Calu3 (cell line): ENCODE measurements at places on chromosomes 13 and 19.

DNA sequence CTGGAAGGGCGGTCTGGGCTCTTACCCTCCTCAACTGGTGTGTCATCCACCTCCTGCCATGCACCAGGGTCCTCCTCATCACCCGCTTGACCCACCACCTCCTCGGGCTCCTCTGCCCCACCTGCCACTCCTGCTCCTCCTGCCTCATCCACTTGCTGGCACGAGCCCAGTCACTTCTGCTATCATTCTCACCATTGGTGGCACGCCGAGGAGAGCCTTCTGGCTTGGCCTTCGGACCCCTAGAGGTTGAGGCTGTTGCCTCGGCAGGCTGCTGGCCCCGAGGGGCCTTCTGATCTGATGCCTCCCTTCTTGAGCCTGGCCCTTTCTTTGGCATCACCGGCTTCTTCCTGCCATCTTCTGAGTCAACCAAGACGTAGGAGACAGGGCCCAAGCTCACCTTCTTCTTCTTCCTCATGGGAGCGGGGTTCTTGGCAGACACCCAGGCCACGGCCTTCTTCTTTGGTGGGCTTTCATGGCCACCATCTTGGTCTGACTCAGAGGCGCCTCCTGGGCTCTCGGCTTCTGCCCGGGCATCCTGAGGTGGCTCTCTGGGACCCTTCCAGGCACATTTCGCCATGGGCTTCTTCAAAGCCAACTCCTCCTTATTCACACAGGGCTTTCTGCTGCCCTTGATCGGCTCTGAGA lies 1.7 kb downstream of the PNMA8A start:
- H3K4me3 ChIP-seq, result no peak overlapping the region
- peaks cover 88% of the 10 kb centered on the region for H3K27me3 ChIP-seq
- H3K27ac ChIP-seq, result no peak overlapping the region
- DNase-seq, result no peak

DNA sequence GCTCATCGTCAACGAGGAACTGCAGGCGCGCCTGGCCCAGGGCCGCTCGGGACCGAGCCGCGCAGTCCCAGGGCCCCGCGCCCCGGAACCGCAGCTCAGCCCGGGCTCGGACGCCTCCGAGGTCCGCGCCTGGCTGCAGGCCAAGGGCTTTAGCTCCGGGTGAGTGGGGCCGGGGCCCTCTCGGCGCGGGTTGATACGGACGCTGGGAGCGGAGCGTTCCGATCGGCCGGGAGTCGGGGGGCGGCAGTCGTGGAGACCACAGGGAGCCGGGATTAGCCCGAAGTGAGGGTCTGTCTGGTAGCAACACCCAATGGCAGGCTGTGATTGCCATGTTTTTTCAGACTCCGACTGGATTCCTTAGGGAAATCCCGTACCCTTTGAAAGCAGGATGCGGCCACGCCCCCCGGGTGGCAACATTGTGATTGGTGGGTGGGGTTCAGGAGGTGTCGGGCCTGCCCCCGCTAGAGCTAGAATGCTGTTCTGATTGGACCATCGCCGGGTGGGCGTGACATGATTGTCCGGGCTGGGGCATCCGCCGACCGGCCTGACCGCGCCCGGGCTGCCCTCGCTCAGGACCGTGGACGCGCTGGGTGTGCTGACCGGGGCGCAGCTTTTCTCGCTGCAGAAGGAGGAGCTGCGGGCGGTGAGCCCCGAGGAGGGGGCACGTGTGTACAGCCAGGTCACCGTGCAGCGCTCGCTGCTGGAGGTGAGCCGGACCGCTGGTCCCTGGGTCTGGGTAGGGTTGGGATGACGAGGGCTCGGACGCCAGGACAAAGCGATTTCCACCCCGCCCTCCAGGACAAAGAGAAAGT lies 11.3 kb downstream of the EPS8L1 start:
- no peak overlapping the region for H3K27ac ChIP-seq
- no peak for DNase-seq
- H3K4me3 ChIP-seq, result no peak overlapping the region

- H3K4me3 ChIP-seq, result no peak overlapping the region
- no peaks in the 10 kb centered on the region for H3K27me3 ChIP-seq
- no peak overlapping the region for H3K27ac ChIP-seq
- no peak for DNase-seq
- no peaks in the 10 kb centered on the region for H3K4me1 ChIP-seq
- H3K36me3 ChIP-seq, result no peaks in the 10 kb centered on the region
Observed at GRCh38 chr13:95067303-95067702, 233.9 kb downstream of the ABCC4 start.

- H3K36me3 ChIP-seq, result no peaks in the 10 kb centered on the region
- H3K4me3 ChIP-seq, result no peak overlapping the region
- H3K27ac ChIP-seq, result no peak overlapping the region
- DNase-seq, result no peak
Observed at GRCh38 chr13:67402546-67402945, 172.4 kb upstream of the PCDH9 start.

- peaks cover 10% of the 10 kb centered on the region for H3K4me1 ChIP-seq
- H3K27me3 ChIP-seq, result peaks cover 71% of the 10 kb centered on the region
- H3K27ac ChIP-seq, result no peak overlapping the region
- H3K4me3 ChIP-seq, result peak overlapping the region; percentile 16
- DNase-seq, result no peak
- H3K36me3 ChIP-seq, result no peaks in the 10 kb centered on the region
Observed at GRCh38 chr19:7772752-7773291, 9.8 kb downstream of the CLEC4M start.

GRCh38 chr13:66689037-66689619 lies 541.0 kb downstream of the PCDH9 start:
- no peak for DNase-seq
- no peak overlapping the region for H3K27ac ChIP-seq
- H3K36me3 ChIP-seq, result no peaks in the 10 kb centered on the region
- H3K4me3 ChIP-seq, result no peak overlapping the region
- H3K4me1 ChIP-seq, result no peaks in the 10 kb centered on the region
- H3K27me3 ChIP-seq, result no peaks in the 10 kb centered on the region

GRCh38 chr13:28137596-28137995 lies 749 bp upstream of the PAN3 start:
- no peak for DNase-seq
- H3K4me1 ChIP-seq, result peaks cover 23% of the 10 kb centered on the region
- H3K4me3 ChIP-seq, result peak overlapping the region; percentile 90
- peak overlapping the region; percentile 94 for H3K27ac ChIP-seq

DNA sequence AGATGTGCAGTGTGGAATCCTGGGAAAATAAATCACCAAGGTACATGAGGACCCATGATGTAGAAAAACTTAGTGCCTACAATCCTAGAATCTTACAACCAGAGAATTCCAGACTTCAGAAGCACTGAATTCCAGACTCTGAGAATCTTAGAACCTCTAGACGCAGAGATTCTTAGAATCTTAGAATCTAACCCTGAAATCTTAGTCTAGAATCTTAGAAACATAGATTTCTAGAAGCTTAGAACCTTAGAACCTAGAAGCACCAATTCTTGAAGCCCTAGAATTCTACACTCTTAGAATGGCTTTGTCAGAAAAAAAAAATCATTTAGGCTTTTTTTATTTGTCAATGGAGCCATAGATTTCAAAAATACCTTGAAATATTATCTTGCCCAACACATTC lies 6.0 kb downstream of the CEACAM16 start:
- DNase-seq, result no peak
- no peak overlapping the region for H3K4me3 ChIP-seq
- no peaks in the 10 kb centered on the region for H3K4me1 ChIP-seq

DNA sequence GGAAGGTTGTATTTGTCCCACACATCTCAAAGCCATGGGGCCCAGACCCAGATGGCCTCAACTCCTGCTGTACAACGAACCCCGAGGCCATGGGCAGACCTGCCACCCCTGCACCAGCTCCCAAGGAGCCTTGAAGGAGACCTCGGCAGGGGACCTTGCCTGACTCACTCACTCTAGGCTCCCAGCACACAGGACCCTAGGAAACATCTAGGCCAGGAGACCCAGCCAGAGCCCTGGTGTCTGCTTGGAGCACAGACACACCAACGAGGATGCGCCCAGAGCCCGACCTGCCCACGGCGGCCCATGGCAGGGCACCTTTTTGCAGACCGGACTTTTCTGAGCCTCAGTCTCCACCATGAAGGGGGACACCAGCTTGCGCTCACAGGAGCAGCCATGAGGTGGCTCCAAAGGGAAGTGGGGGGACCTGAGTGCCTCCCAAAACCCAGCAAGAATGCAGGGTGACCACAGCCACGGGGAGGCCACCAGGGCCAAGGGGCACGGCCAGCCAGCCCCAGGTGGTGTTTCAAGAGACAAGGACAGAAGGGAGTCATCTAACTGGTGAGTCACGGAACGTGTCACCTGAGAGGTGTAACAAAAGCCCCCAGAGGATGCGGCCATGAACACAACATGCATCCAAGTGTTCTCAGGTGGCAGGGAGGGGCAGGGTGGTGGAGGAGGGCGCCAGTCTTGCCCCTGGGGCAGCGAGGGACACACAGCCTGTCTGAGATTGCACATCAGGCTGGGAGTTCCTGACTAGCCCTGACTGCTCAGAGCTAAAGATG lies 4.9 kb upstream of the CERS1 start:
- no peaks in the 10 kb centered on the region for H3K4me1 ChIP-seq
- H3K4me3 ChIP-seq, result no peak overlapping the region
- no peak overlapping the region for H3K27ac ChIP-seq
- DNase-seq, result no peak
- no peaks in the 10 kb centered on the region for H3K27me3 ChIP-seq

DNA sequence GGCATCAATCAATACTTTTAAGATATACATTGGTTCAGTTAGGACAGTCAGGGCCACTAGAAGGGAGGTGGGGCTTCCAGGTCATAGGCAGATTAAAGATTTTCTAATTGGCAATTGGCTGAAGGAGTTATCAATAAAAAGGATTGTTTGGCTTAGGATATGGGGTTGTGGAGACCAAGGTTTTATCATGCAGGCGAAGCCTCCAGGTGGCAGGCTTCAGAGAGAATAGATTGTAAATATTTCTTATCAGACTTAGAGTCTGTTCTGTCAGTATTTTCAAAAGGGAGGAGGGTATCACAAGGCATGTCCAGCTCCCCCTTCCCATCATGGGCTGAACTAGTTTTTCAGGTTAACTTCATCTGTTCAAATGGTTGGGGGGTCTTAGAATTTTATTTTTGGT lies 77.4 kb upstream of the FARP1 start:
- no peaks in the 10 kb centered on the region for H3K27me3 ChIP-seq
- H3K27ac ChIP-seq, result no peak overlapping the region
- H3K36me3 ChIP-seq, result no peaks in the 10 kb centered on the region

DNA sequence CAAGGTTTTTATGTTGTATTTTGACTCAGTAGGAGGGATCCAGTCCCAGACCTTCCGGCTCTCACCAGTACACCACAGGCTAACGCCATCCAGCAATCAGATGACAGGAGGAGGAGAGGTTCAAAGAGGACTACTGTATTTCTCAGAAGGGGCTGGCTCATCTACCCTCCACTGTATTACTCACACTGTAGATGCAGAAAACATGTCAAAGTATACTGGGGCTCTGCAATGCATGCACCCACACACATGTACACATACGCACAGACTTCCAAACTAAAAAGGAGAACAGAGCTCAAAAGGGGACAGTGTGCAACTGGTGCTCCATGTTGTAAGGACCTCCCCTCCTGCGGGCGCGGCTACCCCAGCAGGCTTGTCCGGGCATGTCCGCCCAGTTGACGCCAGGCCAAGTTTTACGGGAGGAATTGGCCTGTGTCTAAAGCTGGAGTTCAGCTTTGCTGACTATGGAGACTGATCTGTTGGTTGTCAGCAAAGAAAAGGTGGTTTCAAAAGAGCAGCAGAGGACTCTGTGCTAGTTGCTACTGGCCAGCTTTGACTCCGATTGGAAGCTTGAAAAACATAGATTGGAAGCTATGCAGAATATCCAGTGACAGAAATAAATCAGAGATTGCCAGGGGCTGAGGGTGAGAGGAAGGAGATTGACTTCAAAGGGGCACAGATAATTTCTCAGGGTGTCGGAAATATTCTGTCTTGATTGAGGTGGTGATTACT lies 314.2 kb downstream of the DLEU7 start:
- DNase-seq, result peak; percentile 34
- peak overlapping the region; percentile 19 for H3K27ac ChIP-seq
- no peak overlapping the region for H3K4me3 ChIP-seq
- peaks cover 11% of the 10 kb centered on the region for H3K4me1 ChIP-seq

DNA sequence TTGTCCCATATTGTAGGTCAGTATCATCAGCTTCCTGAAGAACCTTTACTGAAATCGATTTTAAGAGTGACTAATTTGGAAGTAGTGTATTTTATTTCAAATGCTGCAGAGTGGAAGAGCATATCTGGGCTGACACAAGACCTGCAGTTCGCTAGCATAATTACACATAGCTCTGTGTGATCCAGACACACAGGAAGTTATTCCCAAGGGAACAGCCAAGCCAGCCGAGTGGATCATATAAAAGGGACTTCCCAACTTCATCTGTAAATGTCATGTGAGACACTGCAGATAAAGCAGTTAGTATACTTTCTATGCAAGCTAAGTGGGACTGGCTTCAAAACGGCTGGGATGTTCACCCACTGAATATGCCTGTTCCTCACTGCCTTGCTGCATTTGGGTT lies 760.4 kb downstream of the SLITRK1 start:
- peaks cover 3% of the 10 kb centered on the region for H3K4me1 ChIP-seq
- H3K27me3 ChIP-seq, result no peaks in the 10 kb centered on the region
- H3K36me3 ChIP-seq, result no peaks in the 10 kb centered on the region

DNA sequence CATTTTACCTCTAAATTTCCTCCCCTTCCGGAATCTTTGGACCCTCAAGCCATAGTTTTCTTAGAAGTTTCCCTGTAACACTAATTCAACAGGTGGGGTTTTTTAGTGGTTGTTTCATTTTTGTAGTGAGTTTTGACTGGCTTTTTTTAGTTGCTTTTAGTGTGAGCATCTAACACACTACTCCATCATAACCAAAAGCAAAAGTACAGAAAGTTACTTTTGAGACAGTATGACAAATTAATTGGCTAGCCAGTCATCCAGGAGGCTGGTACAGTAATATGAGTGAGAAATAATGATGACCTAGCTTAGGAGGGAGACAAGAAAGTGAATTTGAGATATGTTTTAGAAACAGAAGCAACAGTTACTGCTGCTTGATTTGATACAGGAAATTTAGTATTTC lies 71.5 kb downstream of the DNAJC15 start:
- peaks cover 9% of the 10 kb centered on the region for H3K4me1 ChIP-seq
- DNase-seq, result no peak
- no peak overlapping the region for H3K4me3 ChIP-seq
- H3K27ac ChIP-seq, result no peak overlapping the region
- no peaks in the 10 kb centered on the region for H3K36me3 ChIP-seq
